ENCODE measurements at places on chromosomes 2 and 18.

GRCh38 chr2:102387763-102388546 is 32.4 kb downstream of the IL18R1 start:
- DNase-seq, result no peak

DNA sequence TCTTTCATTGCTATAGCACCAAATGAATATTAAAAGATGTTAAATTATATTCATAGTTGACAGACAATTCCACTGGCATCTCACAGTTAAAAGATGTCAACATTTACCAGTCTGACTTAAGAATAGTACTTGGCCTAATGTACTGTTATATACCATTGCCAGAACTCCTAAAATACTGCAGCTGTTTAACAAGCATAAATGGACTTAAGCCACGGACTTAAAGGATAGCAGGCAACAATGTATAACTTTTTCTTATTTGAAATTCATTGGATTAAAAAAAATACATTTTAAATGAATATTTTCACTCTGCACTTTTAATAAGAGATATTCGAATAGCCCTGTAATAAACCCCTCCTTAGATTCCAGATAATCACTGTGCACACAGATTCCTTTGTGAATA is 3.8 kb downstream of the TCF4 start:
- DNase-seq, result no peak

- DNase-seq, result no peak
Observed at GRCh38 chr2:78861546-78861945, 164.0 kb upstream of the REG3G start.

- no peak for DNase-seq
Observed at GRCh38 chr2:230901006-230901405, 24.0 kb downstream of the GPR55 start.
